CD4-positive, alpha-beta T cell (primary cell): ENCODE measurements at places on chromosomes 13 and 19. TPM values are rescaled to one million over a fixed set of nuclear protein-coding genes. Genes with fewer than 3 reads are reported as not detected.

- DNase-seq = no peak
Observed at GRCh38 chr19:33214596-33214995, 11.1 kb downstream of the SLC7A10 start.

DNA sequence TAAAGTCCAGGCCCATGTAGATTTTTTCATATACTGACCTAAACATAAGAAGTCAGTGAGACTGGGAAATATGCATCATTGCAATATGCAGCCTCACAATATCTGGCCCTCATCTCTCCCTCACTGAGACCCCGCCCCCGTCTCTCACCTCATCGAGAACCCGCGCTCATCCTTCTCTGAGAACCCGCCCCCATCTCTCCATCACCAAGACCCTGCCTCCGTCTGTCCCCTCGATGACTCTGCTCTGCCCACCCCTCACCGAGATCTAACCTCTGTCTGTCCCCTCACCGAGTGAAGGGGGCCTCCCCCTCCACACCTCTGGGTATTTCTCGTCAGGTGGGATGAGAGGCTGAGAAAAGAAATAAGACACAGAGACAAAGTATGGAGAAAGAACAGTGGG is 20.5 kb upstream of the ZNF846 start:
- DNase-seq = no peak

GRCh38 chr13:92300651-92301050 is 902.2 kb downstream of the GPC5 start:
- DNase-seq = no peak

DNA sequence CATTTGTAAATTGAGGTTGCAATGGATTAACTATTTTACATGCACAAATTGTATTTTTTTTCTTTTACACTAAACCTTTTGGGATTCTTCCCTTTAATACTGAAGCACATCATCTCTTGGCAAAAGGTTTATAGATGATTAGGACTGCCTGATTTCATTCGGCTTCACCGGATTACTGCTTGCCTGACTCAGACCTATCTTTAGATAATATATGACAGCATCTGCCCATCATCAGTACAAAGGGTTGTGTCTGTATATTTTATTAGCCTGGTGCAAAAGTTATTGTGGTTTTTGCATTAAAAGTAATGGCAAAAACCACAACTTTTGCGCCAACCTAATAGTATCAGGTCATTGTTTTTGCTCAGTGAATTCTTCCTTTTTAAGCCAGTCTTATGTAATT is 316.2 kb upstream of the HTR2A start:
- no peak for DNase-seq

SULT2A1 gene
- not detected for total RNA-seq

ACOD1 gene
- total RNA-seq = not detected

DNA sequence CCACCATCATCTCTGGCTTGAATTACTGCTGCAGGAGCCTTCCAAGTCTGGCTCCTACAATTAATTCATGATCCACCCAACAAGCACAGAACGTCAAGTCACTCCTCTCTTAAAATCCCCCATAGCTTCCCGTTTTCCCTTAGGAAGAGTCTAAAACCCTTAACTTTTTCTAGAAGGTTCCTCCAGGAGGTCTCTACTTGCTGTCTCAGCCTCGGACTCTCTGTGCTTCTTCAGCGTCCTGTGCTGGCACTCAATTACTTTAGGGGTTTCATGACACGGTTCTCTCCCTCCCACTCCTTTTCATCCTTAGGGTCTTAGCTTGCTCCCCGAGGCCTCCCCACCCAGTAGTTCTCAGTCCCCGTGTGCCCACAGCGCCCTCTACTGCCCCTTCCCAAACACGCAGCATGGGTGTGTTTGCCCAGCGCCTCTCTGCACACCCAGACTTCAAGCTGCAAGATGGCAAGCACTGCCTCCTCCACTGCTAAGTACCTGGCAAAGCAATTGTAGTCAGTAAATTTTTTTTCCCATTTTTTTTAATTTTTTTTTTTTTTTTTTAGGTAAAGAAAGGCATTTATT is 25.8 kb upstream of the MAP3K10 start:
- DNase-seq = peak; percentile 46

TMEM238 gene
- total RNA-seq = 14.2 TPM

GRCh38 chr13:49622174-49622946 is 5.9 kb upstream of the ARL11 start:
- DNase-seq = no peak

DNA sequence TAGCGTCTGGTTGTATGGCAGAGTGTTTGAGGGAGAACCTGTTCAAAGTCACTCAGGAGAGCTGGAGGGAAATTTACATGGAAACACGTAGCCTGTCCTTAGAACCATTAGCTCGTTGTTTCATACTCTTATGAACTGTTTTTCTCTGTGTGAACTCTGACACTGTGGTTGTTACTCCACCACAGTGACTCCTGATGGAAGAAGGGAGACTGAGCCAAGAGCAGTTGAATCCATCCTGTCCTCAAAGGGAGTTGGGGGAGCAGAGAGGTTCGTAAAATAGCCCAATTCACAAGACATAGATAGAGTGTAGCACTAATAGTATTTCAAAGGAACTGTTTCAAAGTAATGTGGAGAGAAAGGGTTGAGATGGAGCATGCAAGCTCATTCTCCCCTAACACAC is 964.8 kb downstream of the PCDH9 start:
- DNase-seq = no peak

DNA sequence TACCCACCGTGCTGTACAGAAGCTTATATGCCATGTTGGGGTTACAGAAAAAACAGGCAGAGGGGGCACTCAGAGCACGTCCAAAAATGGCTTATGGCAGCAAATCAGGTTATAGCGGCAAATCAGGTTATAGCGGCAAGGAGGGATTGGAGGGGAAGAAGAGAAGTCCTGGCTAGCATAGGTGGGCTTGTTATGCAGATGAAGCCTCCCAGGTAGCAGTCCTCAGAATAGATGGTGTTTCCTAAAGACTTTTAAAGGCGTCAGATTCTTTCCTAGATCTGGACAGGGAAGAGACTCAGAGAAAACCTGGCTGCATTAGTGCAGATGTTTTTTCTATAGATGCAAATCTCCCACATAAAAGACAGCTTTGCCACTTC is 19.8 kb upstream of the PLEKHF1 start:
- no peak for DNase-seq

DNA sequence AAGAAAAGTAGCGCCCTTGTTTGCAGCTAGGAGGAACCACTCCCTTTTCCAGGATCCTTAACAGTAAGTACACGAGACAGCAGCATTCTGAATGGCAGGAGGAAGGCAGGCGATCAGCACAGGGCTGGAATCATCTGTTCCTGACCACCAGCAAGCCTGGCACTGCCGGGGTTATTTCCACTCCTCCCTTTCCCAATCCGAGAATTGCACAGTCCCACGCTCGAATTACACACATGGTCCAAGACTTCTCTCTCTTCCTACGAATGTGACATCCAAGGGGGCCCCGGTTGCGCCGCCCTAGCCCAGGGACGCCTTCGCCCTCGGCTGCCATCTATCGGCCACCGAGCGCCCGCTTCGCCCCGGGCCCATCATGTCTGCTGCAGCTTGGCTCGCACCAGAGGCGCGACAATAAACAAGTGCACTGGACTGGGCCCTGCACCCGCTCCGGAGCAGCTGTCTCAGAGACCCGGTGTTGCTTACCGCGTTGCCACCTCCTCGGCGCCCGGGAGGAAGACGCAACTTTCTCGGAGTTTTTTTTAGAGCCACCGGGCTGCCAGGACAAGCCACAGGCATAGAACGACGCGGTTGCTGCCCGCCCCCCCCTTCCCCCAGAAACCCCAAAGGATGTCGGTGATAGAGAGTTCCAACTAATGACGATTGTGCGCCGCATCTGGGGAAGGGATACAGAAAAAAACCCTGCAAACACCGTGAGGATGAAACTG is at the start of gene SLITRK5:
SLITRK5 (plus strand) TSS at position 341 of the 722 bp plus-strand sequence. CDS start 4,018 bp downstream, outside the sequence.
- DNase-seq = no peak

HSPB6 gene
- total RNA-seq = not detected

ASF1B gene
- total RNA-seq = 0.77 TPM

DNA sequence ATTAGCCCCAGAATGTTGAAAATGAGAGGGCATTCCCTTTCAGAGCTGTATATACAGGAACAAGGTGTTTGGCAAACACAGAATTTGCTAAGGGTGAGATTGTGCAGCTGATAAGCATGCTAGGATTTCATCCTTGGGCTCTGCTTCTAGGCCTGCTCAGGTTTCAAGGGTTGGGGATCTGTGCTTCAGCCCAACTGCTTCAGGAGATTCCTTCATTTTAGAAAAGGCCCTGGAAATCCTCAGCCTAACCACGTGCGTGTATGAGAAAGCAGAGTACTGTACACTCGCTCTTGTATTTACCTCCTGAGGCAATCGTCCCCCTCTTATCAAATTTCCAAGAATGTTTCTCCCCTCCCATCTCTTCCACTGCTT is 291.6 kb upstream of the ARGLU1 start:
- no peak for DNase-seq

DNA sequence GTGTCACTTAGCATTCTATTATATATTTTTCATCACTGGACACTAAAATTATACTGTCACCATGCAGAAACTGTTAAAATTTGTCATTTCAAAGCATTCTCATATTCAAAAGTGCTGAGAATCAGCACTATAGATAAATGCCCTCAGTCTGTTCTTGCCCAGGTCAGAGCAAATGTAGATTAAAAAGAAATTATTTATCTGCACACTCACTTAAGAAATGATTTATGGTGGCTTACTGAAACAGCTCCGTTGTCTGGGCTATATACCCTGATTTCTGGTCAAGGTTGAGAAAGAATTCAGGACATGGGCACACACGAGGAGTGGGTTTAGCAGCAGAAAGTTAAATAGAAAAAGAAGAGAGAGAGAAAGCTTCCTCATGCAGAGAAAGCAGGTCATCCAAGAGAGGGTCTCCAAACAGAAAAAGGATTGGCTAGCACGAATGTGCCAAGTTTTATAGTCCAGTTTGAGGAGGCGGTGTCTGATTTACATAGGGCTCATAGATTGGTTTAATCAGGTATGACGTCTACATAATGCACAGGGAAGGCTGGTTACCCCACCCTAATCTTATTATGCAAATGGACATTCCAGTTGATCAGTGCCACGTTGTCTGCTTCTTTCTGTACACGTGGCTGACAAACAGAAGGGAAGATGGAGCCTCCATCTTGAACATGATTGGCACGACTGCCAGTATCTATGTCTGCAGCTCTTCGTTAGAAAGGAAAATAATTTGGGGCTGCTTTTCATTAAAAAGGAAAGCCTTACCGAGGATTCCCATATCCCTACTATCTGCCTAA is 47.3 kb upstream of the N4BP2L1 start:
- no peak for DNase-seq

ZNF836 gene
- total RNA-seq = 24.1 TPM

DNA sequence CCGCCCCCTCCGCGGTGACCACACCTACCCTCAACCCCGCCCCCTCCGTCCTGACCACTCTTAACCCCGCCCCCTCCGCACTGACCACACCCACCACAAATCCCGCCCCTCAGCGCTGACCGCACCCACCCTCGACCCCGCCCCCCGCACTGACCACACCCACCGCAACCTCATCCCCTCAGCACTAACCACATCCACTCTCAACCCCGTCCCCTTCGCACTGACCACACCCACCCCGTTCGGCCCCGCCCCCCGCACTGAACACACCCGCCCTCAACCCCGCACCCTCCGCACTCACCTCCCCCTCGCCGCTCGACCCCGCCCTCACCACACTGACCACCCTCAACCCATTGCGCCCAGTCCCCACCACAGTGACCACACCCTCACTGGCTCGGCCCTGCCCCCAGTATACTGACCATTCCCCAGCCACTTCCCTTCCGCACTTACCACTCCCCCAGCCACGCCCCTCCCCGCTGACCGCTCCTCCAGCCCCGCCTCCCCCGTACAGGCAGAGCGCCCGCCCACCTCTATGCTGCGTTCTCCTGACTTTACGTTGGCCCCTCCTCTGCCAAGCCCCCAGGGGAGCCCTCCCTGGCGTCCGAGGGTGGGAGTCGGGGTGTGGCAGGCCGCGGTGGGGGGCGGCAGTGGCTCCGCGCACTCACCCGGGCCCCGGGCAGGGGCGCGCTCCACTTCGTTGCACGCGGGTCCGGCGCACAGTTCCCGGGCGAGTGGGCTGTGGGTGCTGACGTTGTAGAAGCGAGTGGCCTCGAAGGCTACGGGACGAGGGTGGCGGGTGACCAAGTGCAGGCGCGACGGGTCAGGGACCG is 8.4 kb downstream of the F2RL3 start:
- DNase-seq = peak; percentile 29
